ENCODE measurements at places on chromosomes 1 and 21.
A peak's percentile ranks its signal among the peaks of the same experiment; 100 is the strongest.

DNA sequence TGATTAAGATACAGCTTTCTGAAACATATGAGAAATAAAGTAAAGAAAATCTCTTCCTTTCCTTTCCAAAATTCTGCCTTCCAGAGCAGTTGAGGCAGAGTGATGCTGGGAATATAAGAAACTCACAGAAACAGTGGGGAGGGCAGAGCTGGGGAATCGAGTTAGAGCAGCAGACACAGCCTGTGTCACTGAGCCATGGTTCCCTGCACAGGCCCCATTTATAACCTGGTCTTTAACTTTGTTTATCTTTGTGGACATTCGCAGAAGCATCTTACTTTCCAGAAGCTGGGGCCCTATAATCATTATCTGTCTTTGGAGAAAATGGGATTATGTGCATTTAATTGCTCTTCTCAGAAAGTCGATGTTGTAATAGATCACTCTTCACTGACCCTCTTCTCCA lies 349.1 kb downstream of the SETD4 start:
- no peak for DNase-seq

- no peak for DNase-seq
Observed at GRCh38 chr1:208054485-208054884, 143.6 kb upstream of the CD34 start.

GRCh38 chr1:188423073-188423472 lies 1594.3 kb downstream of the PLA2G4A start:
- no peak for DNase-seq

- DNase-seq: no peak
Observed at GRCh38 chr1:152397474-152397873, 16.6 kb downstream of the CRNN start.

GRCh38 chr1:34353409-34353808 lies 176.7 kb downstream of the C1orf94 start:
- DNase-seq: no peak

GRCh38 chr21:44845418-44846223 lies 27.8 kb upstream of the SUMO3 start:
- peak; percentile 45 for DNase-seq

- no peak for DNase-seq
Observed at GRCh38 chr1:117671781-117672501, 66.1 kb downstream of the TENT5C start.

GRCh38 chr21:17085707-17086106 lies 427.1 kb upstream of the CXADR start:
- DNase-seq: no peak

DNA sequence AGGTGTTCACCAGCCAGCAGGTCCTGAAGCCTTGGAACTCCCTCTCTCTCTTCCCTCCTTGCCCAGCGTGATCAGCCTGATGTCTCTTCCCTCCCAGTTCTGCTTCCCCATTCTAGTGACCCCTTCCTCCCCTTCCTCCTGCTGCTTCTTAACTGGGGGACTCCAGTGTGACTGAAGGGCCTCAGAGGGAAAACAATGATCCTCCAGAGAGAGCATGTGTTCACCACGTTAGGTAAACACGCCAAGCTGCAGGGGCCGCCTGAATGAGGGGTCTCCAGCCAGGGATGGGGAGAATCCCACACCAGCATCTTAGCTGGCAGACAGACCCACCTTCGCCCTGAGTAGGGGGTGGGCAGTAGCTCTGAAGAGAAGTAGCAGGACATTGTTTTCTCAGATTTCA lies 124.8 kb downstream of the TMEM53 start:
- no peak for DNase-seq

DNA sequence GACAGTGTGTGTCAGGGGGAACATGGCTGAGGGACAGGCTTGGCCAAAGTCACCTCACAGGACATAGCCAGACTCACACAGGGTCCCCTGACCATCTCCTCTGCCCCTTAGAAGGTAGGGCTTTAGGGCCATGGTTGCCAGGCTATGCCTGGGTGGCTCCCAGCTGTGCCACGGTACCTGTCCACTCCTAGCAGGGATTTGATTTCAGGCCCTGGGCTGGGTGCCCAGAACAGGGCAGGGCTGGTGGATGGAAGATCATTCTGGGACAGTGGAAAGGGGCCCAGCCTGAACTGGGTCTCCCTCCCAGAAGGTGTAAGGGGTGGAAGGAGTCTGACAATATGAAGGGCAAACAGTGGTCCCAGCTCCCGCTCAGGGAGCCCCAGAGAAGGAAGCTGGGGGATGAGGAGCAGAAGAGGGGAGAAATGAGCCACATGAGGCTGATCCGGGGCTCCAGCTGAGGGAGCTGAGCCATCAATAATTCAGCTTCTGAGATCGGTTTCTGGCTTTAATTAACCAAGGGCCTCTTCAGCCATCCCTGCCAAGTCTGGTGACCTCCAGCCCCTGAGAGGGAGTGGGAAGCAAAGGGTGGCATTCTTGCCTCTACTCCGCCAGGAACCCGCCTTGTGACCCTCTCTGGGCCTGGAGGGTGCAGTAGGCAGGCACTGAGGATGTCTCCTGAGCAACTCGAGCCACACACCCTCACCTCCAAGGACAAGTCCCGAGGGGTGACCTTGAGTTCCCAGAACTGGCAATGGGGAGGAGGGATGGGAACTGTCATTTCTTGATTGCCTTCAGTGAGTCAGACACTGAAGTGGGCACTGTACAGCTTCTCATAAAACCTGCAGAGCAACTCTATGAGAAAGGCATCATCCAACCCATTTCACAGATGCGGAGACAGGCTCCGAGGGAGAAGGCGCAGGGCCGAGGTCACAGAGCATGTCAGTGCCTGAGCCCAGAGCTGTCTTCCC lies 2.1 kb downstream of the CD164L2 start:
- DNase-seq: no peak

GRCh38 chr1:153513023-153513422 lies 22.8 kb downstream of the S100A6 start:
- no peak for DNase-seq

DNA sequence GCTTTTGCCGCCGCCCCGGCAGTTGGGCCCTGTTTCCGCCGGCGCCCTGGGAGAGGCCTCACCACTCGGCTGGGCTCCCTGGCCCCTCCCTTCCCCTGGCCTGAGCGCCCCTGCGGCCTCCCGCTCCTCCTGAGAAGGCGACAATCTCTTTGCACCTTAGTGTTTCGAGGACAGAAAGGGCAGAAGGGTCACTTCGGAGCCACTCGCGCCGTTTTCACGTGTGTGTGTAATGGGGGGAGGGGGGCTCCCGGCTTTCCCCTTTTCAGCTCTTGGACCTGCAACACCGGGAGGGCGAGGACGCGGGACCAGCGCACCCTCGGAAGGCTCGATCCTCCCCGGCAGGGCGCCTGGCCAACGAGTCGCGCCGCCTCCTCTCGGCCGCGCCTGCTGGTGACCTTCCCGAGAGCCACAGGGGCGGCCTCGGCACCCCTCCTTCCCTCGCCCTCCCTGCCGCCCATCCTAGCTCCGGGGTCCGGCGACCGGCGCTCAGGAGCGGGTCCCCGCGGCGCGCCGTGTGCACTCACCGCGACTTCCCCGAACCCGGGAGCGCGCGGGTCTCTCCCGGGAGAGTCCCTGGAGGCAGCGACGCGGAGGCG lies 432 bp upstream of the SIM2 start:
- DNase-seq: no peak

- DNase-seq: peak; percentile 42
Observed at GRCh38 chr1:110196917-110197765, 13.0 kb upstream of the KCNC4 start.

GRCh38 chr1:15468145-15468544 lies 7.8 kb upstream of the CELA2B start:
- DNase-seq: no peak

GRCh38 chr1:226523646-226524406 lies 24.7 kb upstream of the STUM start:
- no peak for DNase-seq

DNA sequence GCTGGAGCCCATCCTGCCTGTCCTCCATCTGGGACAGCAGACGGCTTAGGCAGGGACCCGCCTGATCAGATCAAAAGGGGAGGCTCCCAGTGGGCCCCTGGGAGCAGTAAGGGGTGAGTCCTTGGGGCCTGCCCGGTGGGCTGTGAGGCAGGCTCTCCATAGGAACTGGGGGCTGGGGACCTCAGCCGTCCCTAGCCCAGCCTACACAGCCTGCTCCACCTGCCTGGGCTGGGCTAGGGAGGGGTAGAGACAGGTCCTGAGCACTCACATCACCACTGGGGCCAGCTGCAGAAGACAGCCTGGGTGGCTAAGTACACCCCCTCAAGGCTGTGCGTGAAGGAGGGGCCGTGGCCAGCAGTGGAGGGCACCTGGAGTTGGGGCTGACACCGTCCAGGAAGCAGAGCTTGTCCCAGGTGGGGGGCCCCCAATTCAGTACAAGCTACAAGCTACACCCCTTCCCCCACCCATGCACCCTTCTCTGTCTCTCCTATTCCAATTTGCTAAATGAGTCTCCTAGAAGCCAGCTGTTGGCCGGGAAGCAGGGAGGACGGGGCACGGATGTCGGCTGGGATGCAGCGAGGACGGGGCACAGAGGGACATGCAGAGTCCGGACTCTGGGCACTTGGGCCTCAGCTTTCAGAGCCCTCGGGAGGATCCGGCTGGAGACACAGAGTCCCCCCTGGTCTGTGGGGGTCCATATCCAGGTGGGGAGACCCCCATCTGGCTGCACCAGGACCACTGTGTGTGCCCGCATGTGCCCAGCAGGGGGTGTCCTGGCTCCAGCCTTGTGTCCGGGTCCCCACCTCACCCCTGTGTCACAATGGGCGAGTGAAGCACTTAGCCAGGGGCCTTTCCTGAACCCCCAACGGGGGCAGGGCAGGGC lies 1.7 kb downstream of the ISG15 start:
- DNase-seq: no peak

- no peak for DNase-seq
Observed at GRCh38 chr1:235980976-235981375, 83.9 kb downstream of the NID1 start.

GRCh38 chr1:225449774-225450173 lies 21.9 kb upstream of the LBR start:
- no peak for DNase-seq

DNA sequence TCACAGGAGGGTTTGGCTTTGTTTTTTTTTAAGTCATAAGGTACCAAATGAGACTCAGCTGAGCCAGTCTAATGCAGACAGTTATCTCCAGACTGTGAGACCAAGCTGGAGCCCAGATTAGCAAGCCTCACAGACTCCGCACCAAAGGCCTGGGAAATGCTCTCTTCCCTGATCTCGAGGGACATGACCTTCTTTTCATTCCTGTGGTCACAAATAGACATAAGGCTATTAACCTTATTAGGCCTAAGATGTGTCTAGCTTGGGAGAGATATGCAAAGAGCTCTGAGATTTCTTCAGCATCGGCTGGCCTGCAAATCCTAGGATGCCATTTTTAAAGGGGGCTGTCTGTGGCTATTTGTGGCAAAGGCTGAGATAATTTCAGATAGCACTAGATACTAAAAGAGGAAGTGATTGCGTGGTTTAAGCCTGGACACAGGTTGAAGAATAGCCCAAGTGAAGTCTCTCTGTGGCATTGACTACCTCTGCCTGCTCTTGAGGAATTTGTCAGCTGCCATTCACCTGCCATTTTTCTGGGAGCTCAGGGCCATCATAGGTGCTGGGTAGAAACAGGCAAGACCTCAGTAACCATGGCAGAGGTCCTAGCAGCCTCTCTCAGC lies 301.3 kb downstream of the SIPA1L2 start:
- no peak for DNase-seq

- DNase-seq: no peak
Observed at GRCh38 chr1:78570539-78570938, 49.7 kb upstream of the IFI44L start.

GRCh38 chr1:34597877-34598514 lies 156.9 kb upstream of the GJB5 start:
- DNase-seq: peak; percentile 39

GRCh38 chr1:245598524-245599305 lies 443.9 kb downstream of the KIF26B start:
- DNase-seq: no peak

- DNase-seq: peak; percentile 22
Observed at GRCh38 chr1:39204441-39205081, at the start of gene MACF1. TSS of gene MACF1 (plus strand) at chr1:39204695. CDS start at chr1:39205023, 328 bp downstream.

DNA sequence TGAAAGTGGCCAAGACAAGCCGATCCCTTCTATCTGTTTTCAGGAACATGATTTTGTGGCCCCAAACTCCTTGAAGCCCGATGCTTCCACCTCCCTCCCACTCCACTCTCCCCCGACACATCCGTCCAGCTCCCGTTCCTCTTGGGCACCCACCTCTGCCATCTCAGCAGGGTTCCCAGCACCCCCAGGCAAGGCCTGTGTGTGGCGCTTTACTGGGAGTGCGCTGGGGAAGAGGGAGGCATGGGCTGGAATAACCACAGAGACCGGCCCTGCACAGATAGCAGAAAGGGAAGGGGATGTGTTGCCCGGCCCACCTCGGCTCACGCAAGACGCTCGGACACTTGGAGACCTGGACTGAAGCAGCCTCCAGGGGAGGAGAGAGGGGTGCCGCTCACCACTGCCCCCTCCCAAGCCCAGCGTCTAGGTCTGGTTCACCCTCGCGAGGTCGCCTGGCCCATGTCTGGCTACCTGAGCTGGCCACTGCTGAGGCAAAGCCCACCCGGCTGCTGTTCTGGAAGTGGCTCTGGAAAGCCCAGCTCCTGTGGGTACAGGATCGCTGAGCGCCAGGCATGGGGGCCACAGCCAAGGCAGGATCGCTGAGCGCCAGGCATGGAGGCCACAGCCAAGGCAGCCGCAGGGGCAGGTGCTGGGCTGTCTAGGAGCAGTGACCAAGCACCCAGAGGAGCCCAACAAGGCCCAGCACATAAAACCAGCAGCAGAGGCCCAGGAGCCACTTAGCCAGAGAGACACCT lies 23.8 kb upstream of the COL18A1 start:
- no peak for DNase-seq

DNA sequence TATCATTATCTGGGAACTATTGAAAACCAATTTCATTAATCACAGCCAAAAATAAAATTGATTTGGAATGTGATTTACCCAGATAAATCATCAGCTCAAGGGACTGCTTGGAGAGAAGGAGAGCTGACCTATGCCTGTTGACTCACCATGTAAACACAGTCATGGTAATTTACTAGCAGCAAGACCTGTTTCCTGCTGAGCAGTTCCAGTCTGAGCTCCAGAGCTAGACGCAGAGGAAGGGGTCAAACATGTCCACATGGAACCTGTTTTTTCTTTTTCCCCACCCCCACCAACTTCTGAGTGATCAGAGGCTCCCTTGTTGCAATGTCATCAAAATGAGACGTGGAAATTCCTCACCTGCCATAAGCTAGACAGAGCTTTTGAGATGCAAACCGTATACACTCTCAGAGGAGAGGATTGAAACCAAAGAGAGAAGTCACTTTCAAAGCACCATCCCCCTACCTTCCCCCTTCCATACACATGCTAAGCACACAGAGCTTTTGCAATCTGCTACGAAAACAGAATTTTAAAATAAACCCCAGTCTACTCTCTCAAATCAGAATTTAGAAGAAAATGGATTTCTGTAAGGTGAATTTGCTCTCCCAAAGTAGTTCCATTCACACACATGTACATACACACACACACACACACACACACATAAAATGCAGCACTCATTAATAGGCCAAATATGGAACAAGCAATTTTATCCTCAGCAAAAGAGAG lies 55.9 kb upstream of the PTGFRN start:
- DNase-seq: no peak

DNA sequence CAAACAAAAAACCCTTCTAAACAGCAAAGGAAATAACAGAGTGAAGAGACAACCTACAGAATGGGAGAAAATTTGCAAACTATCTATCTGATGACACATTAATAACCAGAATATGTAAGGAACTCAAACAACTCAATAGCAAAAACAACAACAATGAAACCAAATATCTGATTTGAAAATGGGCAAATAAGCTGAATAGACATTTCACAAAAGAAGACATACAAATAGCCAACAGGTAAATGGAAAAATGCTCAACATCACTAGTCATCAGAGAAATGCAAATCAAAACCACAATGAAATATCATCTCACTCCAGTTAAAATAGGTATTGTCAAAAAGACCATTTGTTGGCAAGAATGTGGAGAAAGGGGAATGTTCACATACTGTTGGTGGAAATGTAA lies 57.6 kb upstream of the RC3H1 start:
- DNase-seq: no peak
